ENCODE measurements at places on chromosomes 1 and 21.

DNA sequence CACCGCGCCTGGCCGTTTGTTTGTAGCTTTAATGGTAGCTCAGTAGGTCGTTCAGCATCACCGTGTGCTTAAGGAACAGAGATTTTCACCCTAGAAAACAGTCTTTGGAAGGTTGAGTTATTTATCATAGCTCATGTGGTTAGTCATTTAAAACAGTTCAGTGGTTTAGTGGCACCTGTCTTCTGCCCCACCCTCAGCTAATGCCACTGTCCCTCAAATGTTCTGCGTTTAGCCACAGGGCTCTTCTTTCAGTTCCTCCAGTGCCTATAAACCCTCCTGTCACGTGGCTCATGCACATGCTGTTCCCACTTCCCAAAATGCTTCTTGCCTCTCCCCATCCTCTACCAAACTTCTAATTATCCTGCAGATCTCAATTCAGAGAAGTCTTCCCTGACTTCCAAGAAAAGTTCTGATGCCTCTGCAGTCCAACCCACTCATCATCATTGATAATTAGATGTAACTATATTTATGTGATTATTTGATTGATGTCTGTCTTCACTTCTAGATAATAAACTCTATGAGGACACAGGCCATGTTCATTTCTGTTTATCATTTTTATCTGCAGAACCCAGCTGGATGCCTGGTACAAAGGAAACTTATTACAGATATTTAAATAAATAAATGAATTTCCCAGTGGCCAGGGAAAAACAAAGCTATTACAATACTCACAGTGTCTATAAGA, 14.4 kb upstream of the DIPK1A start:
- no peak for DNase-seq

DNA sequence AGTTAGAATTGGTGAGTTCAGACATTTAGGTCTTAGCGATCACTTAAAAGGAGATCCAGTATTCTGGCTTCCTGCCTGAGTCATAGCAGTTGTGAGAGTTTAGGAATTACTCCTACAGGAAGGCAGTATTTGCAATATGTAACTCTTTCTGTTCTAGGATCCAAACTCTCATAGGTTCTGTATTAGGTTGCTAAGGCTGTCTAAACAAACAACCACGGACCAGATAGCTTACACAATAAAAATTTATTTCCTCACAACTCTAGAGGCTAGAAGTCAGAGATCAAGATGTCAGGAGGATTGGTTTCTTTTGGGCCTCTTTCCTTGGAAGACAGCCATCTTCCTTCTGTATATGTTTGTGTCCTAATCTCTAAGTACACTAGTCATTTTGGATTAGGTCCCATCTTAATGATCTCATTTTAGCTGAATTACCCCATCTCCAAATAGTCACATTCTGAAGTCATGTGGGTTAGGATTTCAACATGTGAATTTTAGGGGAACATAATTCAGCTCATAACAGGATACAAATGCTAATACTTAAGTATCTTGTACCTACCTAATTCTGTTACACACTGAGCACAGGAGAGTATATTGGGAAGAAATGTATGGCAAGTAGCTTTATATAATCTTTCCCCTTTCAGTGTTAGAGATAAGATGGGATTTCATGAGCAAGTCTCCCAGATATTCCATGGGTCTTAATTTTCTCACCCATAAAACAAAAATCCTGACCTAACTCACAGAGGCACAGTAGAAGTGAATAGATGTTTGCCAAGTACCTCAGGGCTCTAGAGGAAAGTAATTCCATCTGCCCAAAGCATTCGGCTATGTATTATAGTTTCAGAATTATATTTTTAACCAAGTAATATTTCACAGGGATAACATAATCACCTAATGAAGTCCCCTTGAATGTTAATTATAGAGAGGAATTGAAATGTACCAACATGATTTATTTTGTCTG, 144.4 kb downstream of the PTBP2 start:
- peak; percentile 61 for DNase-seq

DNA sequence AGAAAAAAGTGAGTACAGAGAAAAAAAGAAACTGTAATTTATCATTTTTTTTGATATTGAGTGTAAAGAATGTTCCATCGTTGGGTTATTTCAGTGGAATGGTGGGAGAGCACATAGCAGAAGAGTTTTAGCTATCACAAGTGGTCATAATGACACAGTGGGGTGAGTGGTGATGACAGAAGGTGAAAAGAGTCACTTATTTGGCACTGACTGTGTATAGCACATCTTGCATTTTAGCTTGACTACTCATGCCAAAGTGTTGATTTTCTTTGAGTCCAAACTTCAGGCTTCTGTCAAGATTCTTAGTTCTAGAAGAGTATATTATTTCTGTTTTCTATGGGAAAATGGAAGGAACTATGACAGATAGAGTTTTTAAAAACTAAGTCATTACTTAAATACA, 261.2 kb downstream of the GRIK1 start:
- no peak for DNase-seq

GRCh38 chr1:21782349-21782867, 541 bp downstream of the USP48 start:
- no peak for DNase-seq

DNA sequence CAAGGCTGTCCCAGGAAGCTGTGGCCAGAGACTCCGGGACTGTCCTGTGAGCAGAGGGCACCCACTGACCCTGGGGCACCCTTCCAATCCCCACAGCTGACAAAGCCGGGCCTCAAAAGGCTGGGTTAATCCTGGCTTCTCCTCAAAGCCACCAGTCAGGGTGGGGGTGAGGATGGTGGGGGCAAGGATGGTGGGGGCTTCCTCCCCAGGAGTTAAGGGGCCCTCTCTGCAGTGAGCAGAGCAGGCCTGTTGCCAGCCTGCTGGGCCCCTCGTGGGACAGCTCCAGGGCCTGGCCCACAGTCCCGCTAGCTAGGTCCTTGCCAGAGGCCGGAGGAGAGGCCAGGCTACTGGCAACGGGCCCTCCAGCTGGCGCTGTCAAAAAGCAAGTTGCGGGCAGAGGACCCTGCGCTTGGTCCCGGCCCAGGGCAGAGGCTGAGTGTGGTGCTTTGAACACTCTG, 37.9 kb upstream of the CCDC27 start:
- no peak for DNase-seq

DNA sequence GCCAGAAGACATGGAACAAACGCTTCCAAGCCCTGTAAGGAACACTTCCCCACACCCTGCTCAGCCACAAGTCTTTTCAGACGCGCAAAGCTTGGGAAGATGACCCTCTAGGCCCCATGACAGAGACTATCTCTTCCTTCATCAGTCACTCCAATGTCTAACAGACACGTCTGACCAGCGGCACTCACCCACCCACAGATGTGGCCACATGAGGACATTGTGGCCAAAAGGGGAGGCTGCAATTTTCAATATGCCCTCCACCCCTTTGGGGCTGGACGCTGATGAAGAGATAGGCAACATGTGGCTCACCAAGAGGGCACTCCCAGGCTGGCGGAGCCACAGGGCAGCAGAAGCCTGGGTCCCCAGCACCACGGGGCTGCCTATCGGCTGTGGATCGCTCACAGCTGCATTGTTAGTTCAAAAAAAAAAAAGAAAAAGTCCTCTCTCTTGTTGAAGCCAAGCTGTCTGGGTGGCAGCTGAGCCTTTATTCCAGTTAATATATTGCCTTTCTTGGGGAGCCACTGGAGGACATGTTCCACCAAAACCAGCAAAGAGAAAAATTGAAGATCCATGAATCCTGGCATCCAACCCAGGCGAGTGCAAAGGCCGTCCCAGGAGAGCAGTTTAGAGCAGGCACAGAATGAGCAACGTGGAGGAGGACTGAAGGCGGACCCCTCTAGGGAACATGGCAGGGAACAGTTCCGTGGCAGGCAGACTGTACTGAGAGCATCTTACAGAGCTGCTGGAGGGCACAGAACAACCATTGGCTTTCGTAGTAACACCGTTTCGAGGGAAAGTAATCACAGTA, 52.7 kb upstream of the GPR153 start:
- DNase-seq: no peak

DNA sequence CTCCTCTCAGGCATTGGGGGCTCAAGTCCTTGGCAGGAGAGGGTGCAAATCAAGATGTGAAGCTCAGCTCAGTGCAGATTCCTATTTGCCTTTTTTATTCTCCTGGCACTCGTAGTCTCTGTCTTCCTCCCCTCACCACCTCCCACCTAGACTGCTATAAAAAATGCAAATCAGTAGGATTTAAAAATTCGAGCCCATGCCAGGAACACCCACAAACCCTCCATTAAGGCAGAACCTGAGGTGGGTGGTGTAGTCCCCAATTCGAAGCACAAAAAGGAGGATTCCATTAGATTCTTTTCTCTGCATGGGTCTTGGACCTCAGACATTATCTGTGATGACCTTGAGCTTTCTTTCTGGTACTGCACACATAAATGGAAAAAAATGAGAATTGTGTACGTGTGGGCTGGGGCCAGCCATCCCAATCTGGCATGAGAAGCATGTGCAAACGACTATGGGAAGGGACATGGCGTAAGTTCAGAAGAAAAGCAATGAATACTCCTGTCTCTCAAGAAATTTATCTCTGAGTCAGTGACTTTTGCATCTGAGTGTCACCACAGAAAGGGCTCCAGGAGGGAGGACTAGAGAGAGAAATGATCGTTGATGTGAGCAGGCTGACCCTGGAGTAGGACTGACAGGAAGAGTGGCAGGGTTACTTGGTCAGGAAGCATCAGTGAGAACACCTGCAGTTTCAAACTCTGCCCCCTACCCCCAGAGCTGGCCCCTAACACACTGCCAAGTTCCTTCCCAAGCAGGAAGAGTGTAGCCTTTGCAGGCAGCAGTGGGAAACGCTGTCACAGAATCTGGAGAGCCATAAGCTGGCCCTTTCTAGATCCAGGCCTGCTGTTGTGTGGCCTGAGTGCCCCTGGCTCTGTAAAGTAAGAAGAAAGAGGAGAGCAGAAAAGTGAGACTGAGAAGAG, 1.7 kb downstream of the INKA2 start:
- DNase-seq: no peak

- no peak for DNase-seq
Observed at GRCh38 chr1:156937883-156938282, 17.5 kb downstream of the LRRC71 start.

GRCh38 chr1:183203094-183203493, 17.0 kb downstream of the LAMC2 start:
- no peak for DNase-seq

GRCh38 chr1:245377854-245378253, 223.1 kb downstream of the KIF26B start:
- no peak for DNase-seq

- no peak for DNase-seq
Observed at GRCh38 chr21:31455506-31455905, 111.4 kb upstream of the TIAM1 start.

DNA sequence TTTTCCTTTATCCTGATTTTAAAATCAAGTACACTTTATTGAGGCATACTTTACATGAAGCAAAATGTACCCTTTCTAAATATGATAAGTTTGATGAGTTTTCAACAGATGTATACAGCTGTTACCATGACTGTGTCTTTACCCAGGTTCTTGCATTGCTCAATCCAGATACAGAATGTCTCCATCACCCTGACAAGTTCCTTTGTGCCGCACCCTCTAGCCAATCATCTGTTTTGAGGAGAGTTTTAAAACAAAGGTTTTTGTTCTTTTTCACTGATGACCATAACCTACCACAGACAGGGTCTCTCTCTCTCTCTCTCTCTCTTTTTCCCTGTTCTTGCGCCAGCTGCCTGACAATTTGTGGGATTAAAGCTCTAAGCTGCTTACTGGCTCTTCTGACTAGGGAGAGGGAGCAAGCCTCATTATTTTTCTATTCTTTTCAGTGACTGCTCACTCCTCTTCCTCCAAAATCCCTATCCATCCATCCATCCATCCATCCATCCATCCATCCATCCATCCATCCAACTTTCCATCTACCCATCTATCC, 1.2 kb upstream of the KCNE1 start:
- DNase-seq: no peak

DNA sequence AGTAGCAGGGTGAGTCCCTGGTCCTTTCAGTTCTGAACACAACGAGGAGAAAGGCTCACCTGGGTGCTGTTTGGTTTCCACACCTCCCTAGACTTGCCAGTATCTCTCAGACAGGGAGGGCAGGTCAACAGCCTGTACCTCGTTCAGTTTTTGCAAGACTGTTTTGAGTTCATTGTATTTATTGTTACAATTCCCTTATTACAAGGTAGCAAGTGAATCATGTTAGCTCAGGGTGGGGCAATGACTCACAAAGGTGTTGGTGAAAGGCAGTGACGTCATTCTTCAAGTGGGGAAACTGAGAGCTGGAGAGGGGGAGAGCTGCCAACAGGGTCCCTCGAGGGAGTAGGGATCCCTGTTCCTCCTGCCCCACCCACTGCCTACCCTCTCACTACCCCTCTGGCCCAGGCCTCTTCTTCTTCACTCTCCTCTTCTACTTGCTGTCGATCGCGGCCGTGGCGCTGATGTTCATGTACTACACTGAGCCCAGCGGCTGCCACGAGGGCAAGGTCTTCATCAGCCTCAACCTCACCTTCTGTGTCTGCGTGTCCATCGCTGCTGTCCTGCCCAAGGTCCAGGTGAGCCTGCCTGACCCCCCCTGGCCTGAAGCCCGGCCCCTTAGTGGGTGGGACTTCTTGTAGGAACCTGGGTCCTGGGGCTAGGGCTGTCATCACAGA, 13.4 kb downstream of the SERINC2 start:
- no peak for DNase-seq

GRCh38 chr1:5098981-5099385, 444.6 kb downstream of the AJAP1 start:
- no peak for DNase-seq

DNA sequence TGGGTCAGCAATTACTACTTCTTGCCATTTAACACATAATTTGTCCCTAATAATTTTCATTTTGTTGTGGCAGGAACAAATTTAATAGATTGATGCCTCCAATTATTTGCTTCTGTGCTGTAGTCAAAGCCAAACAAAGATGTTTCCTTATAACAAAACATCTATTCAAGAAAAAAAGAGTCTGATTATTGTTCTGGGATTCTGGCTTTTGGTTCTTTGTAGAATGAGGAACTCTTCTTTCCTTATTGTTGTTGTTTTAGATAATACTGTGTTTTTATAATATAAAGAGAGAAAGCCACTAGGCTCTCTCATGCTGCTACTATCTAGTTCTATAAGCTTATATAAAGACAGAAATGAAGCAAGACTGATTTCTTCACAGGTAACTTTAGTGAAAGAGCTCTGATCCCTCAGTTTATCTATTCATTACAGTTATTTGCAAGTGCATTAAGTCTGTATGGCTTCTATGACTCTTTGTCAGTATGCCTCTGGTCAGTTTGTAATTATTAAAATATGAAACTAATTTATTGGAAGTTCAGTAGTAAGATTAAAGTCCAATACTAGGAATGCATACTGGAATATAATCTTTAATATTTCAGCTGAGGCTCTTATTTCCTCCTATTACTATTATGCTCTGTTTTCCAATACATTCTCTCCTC, 37.4 kb downstream of the PRKACB start:
- DNase-seq: no peak

GRCh38 chr21:37072274-37072987, 440 bp downstream of the PIGP start:
- DNase-seq: peak; percentile 66

DNA sequence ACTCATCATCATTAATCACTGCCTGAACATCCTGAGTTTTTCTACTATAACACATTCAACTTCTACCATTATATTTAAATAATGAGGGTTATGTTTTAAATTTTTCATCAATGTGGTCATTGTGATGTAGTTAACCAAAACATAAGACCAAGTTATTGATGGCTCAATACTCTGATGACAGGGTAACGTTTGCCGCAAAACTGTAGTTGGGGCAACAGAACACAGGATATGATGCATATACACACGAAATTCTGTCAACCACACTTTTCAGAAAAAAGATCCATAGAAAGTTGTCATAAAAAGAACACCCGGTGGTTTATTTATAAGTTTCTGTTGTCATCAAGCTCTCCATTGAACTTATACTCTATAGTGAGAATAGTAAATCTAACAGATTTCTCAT, 121.7 kb upstream of the COL11A1 start:
- DNase-seq: no peak

GRCh38 chr1:4593106-4593505, 61.3 kb upstream of the AJAP1 start:
- no peak for DNase-seq

All from amniotic stem cell (primary cell).